ENCODE measurements at places on chromosomes 7 and 10. TPM values are rescaled to one million over a fixed set of nuclear protein-coding genes. Genes with fewer than 3 reads are reported as not detected.

DNA sequence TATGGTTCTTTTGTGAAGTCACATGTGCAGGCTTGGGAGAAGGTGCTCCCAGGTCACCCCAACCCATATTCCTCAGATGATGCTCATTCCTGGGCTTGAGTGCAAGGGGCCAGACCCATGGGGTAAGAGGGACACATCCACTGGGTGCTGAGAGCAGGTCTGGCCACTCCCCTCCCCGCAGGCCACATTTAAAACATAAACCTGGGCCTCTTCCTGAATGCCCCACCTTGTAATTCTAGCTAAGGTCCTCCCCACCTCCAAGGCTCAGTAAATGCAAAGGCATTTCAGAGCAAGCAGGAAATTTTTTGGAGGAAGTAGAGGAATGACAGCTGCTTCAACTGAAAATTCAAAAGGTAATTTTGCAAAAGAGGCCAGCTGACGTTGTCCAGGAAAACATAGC lies 172.5 kb downstream of the ARHGAP21 start:
- no peak overlapping the region for H3K27ac ChIP-seq
- no peak overlapping the region for H3K4me3 ChIP-seq
- H3K27me3 ChIP-seq = no peaks in the 10 kb centered on the region
- no peak for DNase-seq
- no peaks in the 10 kb centered on the region for H3K4me1 ChIP-seq

Gene CALCR
- not detected for total RNA-seq

Gene CPA4
- not detected for total RNA-seq

DNA sequence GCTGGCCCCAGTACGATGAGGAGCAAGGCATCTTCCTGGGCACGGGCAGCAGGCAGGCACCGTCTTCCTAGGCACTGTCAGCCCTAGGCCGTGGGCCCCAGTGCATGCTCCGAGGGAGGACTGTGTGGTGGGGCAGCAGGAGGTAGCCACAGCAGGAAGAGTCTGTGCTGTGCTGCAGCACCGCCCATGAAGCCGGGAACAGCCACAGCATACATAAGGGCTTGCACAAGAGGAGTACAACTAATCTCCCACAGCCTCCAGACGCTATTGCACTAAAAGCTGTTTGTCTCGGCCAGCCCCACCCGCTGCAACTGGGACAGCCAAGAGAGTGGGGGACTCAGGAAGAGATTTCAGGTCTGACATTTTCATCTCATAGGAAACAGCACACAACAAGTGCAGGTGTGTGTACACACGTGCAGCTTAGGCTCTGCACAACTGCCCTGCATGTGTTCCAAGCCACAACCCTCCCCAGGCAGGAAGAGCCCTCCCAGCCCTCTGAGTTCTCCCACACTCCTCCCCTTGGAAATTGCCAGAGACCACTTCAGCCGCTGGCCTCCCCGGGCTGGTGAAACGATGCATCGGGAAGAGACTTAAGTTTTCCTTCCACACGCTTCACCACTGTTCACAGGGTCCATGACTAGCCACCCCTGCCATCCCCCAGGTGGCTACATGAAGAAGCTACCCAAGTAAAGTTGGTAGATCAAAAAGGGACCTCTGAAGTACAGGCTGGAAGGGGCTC lies 88.1 kb upstream of the DDC start:
- H3K27ac ChIP-seq = no peak overlapping the region
- H3K4me1 ChIP-seq = no peaks in the 10 kb centered on the region
- H3K36me3 ChIP-seq = no peaks in the 10 kb centered on the region
- peak; percentile 89 for DNase-seq
- H3K4me3 ChIP-seq = no peak overlapping the region
- no peaks in the 10 kb centered on the region for H3K27me3 ChIP-seq

DNA sequence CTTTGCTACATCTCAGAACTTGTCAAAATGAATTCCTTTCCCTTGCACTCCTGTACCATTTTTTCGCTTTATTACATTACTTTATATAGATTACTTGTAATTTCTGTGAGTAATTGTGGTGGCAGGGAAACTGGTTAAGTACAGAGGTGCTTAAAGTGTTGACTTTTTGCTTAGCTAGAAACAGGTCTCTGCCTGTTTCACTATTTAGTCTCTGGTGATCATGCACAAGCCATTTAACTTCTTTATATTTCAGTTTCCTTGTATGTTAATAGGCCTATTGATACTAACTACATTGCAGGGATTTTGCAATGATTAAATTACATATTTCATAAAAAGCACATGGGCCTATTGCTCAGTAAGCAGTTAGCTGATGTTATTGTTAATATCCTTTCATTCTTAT lies 233.8 kb downstream of the PRKG1 start:
- H3K27me3 ChIP-seq = no peaks in the 10 kb centered on the region
- H3K4me1 ChIP-seq = no peaks in the 10 kb centered on the region
- no peak overlapping the region for H3K4me3 ChIP-seq
- DNase-seq = no peak
- no peak overlapping the region for H3K27ac ChIP-seq

- DNase-seq = no peak
- no peaks in the 10 kb centered on the region for H3K27me3 ChIP-seq
- H3K27ac ChIP-seq = no peak overlapping the region
- no peaks in the 10 kb centered on the region for H3K36me3 ChIP-seq
- no peak overlapping the region for H3K4me3 ChIP-seq
Observed at GRCh38 chr7:70131817-70132216, 533.5 kb downstream of the AUTS2 start.
